Vagina (tissue), 2 donors: ENCODE measurements at places on chromosomes 16 and 17.

- no peak for DNase-seq
Observed at GRCh38 chr16:17846030-17846429, 375.3 kb upstream of the XYLT1 start.

- no peak for DNase-seq
Observed at GRCh38 chr16:74051-74746, 1.8 kb upstream of the RHBDF1 start.

DNA sequence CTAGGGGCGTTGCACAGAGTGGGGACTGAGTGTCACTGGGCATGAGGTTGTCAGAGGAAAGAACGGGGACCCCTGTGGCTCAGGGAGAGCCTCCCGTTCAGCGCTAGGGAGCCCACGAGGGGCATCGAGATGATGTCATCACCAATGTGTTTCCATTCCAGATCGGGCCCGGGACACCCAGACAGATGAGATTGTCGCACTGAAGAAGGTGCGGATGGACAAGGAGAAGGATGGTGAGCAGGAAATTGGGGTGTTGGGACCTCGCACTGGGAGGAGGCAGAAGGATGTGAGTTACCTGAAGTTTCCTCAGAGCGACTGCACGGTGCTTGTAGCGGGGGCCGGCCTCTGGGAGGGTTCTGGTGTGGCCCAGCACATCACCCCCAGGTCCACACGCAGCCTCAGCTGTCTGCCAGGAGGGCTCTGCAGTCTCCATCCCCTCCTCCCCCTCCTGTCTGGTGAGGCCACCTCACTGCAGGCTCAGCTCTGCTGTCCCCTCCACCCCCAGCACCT lies 4.0 kb downstream of the CDK10 start:
- DNase-seq: no peak

- no peak for DNase-seq
Observed at GRCh38 chr17:9676820-9677310, 31.5 kb downstream of the USP43 start.

GRCh38 chr16:88455610-88456355 lies 2.7 kb downstream of the ZFPM1 start:
- DNase-seq: no peak

DNA sequence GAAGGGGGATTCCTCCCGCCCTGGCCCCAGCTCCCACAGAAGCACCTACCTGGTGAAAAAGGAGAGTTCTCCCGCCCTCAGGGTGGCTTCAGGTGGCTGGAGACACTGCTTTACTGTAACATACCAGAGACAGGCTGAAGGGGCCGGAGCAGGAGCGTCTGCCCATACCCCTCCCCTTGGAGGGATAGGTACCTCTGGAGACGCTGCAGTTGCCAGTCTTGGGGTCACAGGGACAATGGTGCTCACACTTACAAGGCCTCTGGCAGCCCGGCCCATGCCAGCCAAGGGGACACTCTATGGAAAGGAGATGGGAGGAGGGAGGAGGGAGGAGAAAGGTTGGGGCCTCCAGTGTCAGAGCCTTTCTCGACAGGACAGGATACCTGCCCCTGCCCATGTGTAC lies 6.6 kb downstream of the NAGPA start:
- no peak for DNase-seq
